NCI-H2107 (cell line): ENCODE measurements at places on chromosomes 16 and 17.

- no peak for DNase-seq
Observed at GRCh38 chr17:30924341-30924740, 2.6 kb downstream of the ADAP2 start.

GRCh38 chr17:56023851-56024250 lies 129.4 kb upstream of the ANKFN1 start:
- DNase-seq, result no peak

DNA sequence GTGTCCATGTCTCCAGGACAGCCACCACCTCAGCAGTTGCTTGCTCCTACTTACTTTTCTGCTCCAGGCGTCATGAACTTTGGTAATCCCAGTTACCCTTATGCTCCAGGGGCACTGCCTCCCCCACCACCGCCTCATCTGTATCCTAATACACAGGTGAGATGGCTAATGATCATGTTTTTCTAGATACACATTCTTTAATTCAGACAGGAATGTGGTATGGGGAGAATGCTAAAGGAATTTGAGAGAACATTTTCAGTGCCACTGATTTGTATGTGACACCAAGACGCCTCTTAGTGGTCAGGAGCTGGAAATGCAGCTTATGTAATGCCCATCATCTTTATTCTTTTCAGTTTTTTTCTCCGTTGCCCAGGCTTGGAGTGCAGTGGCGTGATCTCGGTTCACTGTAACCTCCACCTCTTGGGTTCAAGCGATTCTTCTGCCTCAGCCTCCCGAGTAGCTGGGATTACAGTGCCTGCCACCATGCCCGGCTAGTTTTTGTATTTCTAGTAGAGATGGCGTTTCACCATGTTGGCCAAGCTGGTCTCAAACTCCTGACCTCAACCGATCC lies 8.9 kb upstream of the RAPGEFL1 start:
- DNase-seq, result no peak

DNA sequence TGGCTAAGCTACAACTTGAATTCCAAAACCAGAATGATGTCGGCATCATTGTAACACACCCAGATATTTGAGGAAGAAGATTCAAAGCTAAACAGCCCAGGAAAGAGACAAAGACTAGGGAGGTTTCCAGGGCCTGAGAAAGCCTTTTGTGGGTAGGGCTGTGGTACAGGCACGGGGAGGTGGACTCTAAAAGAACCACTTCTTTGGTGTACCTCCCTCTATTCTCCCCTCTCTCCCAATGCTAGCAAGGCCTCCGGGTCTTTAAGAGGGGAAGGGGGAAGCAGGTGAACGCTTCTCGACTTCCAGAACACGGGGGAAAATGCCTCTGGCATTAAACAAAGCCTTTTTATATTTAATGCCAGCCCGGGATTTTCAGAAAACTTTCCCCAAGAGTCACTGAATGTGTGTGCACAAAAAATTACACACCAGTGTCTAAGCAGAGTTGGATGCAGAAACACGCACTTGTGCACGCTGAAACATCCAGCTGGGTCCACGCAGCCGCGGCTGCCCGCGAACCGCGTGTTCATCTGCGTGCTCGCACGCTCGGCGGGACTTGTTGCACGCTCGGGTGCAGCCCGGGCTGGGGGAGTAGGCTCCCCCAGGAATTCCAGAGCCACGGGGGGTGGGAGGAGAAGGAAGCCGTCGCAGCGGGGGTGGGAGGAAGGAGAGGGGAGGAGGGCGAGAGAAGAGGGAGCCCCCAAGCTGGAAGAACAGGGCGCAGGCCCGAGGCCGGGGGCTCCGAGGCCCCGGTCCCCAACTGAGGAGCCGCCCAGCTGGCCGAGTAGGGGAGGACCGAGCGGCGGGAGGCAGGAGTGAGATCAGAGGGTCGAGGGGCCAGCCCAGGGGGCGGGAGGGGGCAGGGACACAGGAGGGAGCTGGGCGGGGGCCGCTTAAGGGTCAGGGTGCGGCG lies 20.1 kb upstream of the ZNF423 start:
- no peak for DNase-seq

DNA sequence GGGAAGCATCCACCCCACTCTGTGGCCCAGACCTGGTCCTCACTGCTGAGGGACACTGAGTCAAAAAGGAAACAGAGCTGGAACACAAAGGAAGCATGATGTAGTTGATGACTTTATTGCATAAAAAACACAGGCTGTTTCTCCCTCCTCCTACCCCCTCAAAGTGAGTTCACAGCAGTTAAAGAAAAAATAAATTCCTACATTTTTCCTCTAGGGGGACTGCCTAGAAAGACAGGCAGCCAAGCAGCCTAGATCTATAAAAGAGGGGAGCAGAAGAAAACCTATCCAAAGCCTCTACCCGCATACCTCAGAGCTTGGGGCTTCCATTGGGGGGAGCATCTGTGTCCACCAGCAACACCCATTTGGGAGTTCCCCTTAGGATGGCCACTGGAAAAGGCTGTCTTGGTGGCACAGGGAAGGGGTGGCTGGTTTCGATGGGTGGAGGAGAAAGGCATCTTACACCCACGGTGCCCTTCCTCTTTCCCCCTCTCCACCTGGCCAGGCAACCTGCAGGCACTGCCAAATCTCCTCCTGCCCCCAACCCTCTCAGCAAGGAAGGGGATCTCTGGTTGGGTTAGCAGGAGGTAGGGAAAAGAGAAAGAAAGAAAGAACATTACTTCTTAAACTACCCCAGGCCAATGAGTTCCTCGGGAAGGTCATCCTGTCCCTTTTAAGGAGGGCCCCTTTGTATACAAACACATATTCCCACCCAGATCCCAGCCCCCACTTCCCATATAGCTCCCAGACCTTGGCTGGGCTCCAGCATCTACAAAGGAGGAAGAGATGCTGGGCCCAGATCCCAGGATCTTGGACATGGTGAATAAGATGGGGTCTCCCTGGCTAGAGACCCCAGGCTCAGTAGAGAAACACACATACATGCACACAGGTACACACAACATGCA lies 4.0 kb upstream of the SCRN2 start:
- DNase-seq, result no peak

DNA sequence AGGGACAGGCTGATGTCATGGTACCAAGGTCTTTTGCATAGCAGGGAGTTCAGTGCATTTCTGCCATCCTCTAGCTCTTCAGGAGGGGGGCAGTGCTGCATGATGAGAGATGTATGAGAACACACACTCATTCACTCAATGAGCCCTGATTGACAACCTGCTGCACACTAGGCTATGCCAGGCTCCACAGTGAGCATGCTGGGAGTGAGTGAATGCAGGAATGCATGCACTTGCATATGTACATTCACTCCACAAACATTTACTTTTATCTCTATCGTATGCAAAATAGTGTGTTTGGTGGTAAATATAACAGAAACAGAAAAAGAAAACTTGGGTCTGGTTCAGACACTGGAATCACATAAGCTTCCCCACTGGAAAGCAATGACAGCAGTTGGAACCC lies 374.1 kb upstream of the C16orf82 start:
- no peak for DNase-seq

GRCh38 chr16:17265154-17265553 lies 205.6 kb downstream of the XYLT1 start:
- no peak for DNase-seq

GRCh38 chr16:27703121-27703520 lies 153.2 kb downstream of the KATNIP start:
- DNase-seq, result no peak

DNA sequence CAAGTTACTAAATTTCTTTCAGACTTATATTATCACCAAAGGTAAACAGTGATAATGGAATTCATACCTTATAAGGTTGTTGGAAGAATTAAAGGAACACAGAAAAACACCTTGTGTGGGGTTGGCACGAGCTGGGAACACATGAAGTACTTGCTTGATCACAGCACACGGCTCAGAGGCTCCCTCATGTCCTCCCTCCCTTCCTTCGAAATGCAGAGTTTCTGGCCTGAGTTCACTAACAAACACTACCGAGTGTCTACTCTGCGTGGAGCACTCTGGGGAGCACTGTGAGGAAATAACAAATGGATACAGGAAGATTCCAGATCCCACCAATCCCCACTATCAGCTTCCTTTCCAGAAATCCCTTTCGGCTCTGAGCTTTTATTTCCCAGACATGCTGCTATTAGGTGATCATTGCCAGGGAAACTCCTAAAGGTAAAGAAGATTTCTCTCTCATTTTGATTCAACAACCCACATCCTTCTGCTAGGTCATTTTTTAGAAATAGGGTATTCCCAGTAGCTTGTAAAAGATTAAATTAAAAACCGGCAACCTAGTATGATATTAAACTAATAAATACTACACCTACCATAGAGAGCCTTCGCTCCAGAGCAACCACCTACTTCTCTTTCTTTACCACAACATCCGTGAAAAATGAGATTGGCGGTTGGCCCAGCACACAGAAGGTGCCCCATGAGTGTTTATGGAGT lies 6.1 kb upstream of the HNF1B start:
- no peak for DNase-seq

- no peak for DNase-seq
Observed at GRCh38 chr17:63474586-63475460, 2.0 kb upstream of the ACE start.

DNA sequence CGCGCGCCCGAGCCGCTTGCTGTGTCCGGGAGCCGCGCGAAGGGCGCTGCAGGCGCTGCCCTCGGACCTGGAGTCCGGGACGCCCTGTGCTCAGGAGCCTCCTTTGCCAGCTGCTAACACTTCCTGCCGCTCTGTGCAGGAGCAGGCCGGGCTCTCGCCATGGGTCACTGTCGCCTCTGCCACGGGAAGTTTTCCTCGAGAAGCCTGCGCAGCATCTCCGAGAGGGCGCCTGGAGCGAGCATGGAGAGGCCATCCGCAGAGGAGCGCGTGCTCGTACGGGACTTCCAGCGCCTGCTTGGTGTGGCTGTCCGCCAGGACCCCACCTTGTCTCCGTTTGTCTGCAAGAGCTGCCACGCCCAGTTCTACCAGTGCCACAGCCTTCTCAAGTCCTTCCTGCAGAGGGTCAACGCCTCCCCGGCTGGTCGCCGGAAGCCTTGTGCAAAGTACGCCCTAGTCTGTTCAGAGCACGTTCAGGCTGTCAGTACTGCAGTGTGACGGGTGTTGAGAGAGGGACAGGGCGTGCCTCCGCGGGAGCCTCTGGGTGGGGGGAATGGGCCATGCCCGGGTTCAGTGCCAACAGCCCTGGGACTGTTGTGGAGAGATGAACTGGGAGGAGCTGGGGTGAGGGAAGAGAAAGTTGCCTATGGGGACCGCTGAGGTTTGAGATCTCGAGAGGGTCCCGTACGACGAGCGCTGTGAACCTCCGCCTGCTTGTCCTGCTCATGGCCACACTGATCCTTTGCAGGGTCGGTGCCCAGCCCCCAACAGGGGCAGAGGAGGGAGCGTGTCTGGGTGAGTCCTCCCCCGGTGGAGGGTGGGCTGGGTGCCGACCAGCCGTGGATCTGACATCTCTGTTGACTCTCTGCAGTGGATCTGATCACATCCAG lies 1.3 kb downstream of the ZNF276 start:
- DNase-seq, result no peak

- DNase-seq, result no peak
Observed at GRCh38 chr16:85435700-85436099, 177.4 kb upstream of the GSE1 start.

- no peak for DNase-seq
Observed at GRCh38 chr17:28926786-28927185, 23.9 kb upstream of the DHRS13 start.

- no peak for DNase-seq
Observed at GRCh38 chr17:6097005-6097279, 26.8 kb downstream of the WSCD1 start.

DNA sequence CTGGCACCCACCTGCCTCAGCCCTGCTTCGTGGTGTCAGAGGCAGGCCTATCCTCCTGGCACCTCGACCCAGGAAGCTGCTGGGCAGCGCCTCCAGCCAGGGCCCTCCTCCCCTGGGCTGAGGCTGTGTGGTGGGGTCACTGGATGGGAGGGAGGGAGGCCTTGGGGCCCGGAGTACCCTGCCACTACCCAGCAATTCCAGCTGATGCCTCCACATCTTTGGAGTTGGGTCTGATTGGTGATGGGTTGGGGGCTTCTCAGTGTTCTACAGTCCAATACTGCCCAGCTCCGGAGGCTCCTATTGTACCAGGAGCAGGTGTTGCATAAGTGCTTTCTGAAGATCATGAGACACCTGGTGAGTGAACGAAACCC lies 48.0 kb downstream of the USP22 start:
- no peak for DNase-seq
